Thymus (tissue), 14 donors: ENCODE measurements at places on chromosomes 7 and 10.

GRCh38 chr10:17199351-17199804 lies 2.1 kb downstream of the TRDMT1 start:
- DNase-seq, result no peak

- DNase-seq, result no peak
Observed at GRCh38 chr10:80444646-80445319, 9.3 kb upstream of the TSPAN14 start.

- no peak for DNase-seq
Observed at GRCh38 chr10:27636816-27637215, 108.8 kb downstream of the MKX start.

DNA sequence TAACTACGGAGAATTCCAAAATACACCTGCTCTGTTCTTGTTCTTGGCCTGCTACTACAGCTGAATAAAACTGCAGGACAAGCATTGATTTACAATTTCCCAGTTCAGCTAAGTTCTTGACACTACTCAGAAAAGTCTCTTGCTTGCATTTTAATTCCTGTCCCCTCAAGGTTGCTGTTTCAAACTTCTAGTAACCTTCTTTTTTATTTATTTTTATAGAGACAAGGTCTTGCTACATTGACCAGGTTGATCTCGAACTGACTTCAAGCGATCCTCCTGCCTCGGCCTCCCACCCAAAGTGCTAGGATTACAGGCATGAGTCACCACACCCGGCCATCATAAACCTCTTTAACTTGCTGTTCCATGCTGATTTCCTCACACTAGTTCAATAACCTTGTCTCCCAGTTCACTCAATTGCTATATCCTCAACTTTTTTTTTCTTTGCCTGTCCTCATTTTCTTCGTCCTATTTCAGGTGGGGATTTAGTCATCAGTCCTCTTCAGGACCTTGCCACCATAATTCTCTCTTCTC lies 79.9 kb downstream of the ARHGAP21 start:
- no peak for DNase-seq

- peak; percentile 44 for DNase-seq
Observed at GRCh38 chr10:68301790-68302502, 29.9 kb upstream of the HNRNPH3 start.

DNA sequence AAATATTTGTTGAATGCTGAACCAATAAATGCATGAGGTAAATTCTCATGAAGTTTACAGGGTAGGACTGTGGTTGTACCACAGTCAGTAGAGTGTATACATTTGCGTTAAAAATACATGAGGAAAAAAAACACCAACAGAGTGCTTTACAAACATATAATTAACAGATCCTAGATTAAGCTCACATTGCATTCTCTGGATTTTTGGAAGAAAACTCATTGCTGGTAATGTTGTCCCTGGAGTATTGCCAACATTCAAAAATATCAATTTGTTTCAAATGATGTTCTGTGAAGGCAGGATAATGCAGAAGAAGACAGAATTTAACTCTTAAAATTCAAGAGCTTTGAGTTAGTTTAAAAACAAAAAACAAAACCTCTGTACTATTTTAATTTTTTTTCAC lies 95.5 kb downstream of the MBL2 start:
- DNase-seq, result no peak

GRCh38 chr10:130795819-130796218 lies 515.7 kb downstream of the TCERG1L start:
- DNase-seq, result no peak

GRCh38 chr10:66349726-66350125 lies 576.1 kb upstream of the LRRTM3 start:
- no peak for DNase-seq

DNA sequence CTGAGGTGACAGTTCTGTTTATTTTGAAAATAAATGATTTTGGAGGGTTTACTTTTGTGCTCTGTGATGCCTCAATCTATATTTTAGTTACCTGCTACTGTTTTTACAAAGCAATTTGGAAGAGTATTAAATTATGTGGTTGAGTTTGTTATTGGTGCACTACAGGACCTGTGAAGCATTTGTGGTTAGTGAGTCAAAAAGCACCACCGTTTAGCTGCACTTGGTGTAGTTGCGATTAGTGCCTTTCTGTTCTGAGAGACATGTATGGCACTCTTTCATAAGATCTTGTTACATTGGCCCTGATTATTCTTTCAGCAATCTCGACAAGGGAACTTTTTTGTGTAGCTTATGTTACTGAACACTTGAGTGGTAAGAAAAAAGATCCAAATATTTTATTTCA lies 132.2 kb downstream of the BBS9 start:
- no peak for DNase-seq

DNA sequence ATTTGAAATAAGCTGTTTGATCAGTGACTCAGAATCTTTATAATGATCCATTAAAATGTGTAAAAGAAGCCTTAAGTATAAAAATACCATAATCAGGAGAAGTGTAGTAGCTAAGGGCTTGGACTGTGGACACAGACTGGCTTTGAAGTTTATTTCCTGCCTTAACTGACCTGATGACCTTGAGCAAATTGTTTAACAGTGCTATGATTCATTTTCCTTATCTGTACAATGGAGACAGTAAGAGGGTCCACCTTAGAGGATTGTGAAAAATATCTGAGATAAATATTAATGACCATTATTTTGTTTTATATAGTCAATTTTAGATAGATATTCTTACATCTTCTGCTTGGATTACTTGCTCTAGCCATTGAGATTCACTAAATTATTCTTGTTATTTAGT lies 13.3 kb upstream of the RPA3 start:
- DNase-seq, result no peak

DNA sequence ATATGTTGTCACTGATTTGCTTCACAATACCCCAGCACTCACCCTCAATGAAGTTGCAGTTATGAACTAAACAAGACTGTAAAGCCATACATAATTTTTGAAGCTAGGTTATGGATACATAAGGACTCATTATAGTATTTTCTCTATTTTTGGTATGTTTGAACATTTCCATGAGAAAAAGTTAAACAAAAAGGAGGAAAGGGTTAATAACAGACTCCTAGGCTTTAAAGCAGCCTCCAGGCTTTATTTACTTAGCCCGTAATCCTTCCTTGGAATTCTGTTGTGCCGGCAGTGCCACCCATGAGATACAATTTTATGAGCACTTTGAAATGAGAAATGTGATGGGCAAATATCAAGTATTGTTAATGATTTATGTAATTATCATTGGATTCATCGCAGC lies 2.1 kb upstream of the DENND11 start:
- no peak for DNase-seq

GRCh38 chr7:13981070-13981469 lies 8.4 kb downstream of the ETV1 start:
- no peak for DNase-seq

GRCh38 chr10:133127291-133128125 lies 32.5 kb upstream of the KNDC1 start:
- DNase-seq, result no peak

- DNase-seq, result no peak
Observed at GRCh38 chr7:29548823-29549222, 14.8 kb upstream of the PRR15 start.

- DNase-seq, result no peak
Observed at GRCh38 chr10:83978681-83979383, 160.5 kb upstream of the GHITM start.

- DNase-seq, result no peak
Observed at GRCh38 chr7:16484453-16485158, 19.1 kb upstream of the SOSTDC1 start.

DNA sequence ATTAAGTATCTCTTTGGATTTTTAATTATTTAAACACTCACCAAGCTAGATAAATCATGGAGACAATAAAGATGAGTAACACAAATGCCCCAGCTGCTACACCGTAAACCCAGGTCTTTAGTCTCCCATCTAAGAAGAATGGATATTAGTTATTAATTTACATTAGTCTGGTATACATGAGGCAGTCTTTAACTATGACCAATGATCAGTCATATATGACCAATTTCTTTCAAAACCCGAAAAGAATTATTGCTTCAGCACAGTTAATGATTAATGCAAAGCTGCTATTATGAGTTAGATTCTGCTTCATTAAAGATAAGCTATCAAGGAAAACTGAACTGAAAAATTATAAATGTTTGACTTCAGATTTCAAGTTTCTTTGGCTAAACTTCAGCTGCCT lies 402.9 kb downstream of the PHF14 start:
- DNase-seq, result no peak

GRCh38 chr10:115094416-115095140 lies 1.4 kb downstream of the ATRNL1 start:
- DNase-seq, result no peak

- no peak for DNase-seq
Observed at GRCh38 chr7:71255537-71256178, 123.7 kb downstream of the GALNT17 start.

- no peak for DNase-seq
Observed at GRCh38 chr10:22805304-22805703, 90.9 kb upstream of the PIP4K2A start.

GRCh38 chr7:93092757-93093370 lies 24.9 kb downstream of the SAMD9 start:
- DNase-seq, result peak; percentile 16

- no peak for DNase-seq
Observed at GRCh38 chr7:150990416-150991186, at the start of gene NOS3. Gene NOS3, plus strand, starts transcription at chr7:150991017. Its CDS starts 2,787 bp downstream, at chr7:150993804.

DNA sequence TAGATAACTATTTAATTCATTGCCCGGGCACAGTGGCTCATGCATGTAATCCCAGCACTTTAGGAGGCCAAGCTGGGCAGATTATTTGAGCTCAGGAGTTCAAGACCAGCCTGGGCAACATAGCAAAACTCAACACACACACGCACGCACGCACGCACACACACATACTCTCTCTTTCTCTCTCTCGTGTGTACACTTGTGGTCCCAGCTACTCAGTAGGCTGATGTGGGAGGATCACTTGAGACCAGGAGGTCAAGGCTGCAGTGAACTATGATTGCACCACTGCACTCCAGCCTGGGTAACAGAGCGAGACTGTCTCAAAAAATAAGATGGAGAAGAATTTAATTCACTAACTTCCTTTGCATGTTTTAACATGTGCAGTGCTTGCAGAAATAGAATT lies 38.1 kb downstream of the PTPN12 start:
- DNase-seq, result no peak

GRCh38 chr10:93755443-93756116 lies 2.2 kb upstream of the LGI1 start:
- no peak for DNase-seq

- DNase-seq, result no peak
Observed at GRCh38 chr7:138105221-138105620, 29.0 kb downstream of the AKR1D1 start.

GRCh38 chr10:64506963-64507362 lies 985.8 kb downstream of the REEP3 start:
- DNase-seq, result no peak

DNA sequence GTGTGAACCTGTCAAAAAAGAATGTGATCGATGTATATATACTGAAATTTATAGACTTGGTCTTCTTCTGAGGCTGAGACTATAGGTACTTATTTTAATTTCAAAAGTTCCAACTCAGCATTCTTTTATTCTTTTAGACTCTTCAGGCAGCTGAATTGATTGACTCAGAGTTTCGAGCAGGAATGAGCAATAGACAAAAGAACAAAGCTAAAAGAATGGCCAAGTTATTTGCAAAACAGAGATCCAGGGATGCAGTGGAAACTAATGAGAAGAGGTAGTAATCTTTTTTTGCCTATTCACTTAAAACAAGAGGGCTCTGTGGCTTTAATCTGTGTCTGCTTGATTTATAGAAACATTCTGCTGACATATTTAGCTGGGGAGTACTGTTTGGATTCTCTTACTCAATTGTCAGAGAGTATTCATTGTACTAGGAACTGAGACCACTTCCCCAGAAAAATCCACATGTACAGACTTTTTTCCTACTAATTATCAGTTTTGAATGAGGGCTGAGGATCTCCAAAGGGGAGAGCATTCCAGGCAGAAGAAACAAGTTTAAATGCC lies 30.1 kb downstream of the BTAF1 start:
- DNase-seq, result no peak

GRCh38 chr7:30566596-30566995 lies 28.1 kb upstream of the GARS1 start:
- DNase-seq, result no peak

DNA sequence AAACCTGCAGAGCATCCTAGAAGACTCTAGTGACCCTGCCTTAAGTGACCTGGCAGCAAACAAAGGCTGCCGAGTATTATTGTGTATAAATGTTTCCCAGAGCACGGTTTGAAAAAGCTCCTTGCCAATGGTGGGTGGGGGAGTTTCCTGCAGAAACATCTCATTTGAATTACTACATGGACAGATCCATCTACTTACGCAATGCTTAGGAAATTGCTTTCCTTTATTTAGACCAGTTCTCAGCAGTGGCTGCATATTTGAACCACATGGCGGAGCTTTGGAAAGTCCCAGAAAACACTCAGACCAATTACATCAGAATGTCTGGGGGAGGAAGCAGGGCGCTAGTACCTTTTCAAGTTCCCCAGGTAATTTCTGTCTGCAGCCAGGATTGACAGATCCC lies 560.9 kb downstream of the SDK1 start:
- DNase-seq, result peak; percentile 5

DNA sequence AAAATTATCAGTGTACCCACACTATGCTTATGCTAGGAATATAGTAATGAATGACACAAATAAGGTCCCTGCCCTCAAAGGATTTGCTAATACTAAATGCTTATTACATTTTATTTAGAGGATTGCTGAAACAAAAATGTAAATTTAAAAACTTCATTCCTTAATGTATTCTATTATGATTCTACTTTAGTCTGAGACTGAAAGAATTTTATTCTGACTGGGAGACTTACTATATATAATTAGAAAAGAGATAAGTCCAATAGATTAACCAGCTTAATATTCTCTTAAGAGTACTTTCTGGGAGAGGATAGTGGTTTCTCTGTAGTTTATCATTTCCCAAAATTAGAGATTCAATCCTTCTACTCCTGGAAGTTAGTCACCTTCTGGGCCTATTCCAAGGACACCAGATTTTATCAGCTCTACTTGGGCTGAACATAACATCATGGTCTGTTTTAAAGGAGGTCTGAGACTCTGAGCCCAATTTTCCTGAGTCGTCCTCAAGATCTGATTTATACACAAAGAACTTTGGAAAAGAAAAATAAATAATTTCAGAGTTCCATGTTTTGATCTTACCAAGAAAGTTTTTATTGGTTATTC lies 41.1 kb downstream of the ASZ1 start:
- DNase-seq, result no peak

GRCh38 chr7:26441002-26441521 lies 149.4 kb downstream of the SNX10 start:
- DNase-seq, result no peak

GRCh38 chr7:24576171-24577025 lies 3.1 kb downstream of the PALS2 start:
- no peak for DNase-seq

DNA sequence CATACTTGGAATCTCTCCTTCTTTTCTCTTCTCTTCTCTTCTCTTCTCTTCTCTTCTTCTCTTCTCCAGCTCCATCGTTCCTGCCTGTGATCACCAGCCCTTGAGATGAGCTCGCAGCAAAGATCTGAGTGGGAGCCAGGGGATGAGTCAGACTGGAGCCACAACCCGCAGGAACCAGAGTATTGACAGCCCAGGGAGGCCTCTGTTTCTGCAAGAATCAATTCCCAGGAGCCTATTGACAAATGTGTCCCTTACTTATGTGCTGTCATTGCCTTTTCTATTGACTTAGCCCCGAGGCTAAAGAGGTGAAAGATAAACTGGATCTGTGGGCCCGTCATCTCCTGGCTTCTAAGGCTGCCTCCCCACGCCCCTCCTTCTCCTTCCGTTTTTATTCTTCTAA lies 13.1 kb upstream of the HABP2 start:
- DNase-seq, result no peak
